Astrocyte of the spinal cord (primary cell): ENCODE measurements at places on chromosomes 3 and 15.
A peak's percentile ranks its signal among the peaks of the same experiment; 100 is the strongest.

DNA sequence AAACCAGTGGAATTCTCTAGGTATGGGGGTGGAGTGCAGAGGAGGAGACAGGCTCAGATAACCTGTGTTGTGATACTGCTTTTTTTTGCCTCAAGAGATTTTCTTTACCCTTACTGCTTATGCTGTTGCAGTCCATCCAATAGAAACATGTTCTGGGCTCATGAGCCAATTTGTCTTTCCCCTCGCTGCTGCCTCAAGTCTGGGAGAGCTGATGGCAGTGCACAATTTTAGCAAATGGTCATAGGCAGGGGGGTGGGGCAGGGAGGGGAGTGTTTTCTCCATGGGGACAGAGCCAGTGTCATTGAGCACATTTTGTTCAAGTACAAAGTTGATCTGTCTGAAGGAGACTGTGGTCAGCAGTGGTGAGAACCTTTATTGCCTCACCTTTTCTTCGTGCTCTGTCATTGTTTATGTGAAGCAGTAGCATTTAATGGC, 134.9 kb downstream of the MBNL1 start:
- no peak for DNase-seq

DNA sequence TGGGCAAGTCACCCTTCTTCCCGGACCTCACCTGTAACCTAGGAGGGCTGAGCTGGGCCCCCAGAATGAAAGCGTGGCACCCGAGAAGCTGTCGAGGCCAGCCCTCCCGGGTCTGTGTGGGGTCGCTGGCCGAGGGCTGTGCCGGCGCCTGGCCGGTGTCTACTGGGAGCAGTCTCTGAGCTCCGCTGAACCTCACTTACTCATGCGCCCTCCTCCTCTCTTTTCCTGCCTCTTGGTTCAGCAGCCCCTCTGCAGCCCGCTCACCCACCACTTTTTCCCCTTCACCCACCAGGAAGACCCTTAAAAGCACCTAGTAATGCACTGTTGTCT, 419 bp downstream of the HYKK start:
- no peak for DNase-seq

DNA sequence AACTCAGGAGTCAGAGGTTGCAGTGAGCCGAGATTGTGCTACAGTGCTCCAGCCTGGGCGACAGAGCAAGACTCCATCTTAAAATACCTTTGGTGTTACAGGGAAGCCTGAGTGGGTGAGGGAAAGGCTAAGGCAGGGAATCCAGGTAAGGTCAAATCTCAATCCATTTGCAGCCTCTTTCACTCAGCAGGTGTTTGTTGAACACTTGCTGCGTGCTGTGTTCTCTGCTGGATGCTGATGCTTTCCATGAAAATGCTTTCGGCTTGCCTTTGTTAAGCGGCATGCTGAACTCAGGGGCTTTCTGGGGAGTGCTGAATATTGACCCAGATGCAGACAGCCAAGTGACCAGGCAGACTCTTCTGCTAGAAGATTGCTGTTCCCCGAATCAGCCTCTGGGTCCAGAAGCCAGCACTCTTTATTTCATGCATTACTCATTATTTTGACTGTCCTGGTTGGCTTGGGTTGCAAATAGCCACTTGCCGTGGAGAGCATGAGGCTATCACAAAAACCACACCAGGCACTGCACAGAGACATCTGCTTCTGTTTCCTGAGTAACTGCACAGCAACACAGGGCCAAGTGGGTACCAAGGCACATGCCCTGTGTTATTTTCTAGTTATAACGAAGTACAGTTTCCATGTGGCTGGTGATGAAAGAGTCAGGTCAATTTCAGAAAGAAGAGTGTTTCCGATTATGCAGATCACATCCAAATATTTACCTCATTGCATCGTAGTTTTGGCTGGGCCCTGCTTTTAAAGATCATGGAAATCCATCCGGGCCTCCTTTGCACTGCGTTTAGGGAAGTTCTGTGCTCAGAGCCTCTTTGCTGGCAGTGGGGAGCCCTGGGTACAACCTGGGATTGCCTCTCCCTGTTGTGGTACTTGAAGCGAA, 88.6 kb downstream of the THSD4 start:
- DNase-seq = no peak

- DNase-seq = no peak
Observed at GRCh38 chr15:50009634-50010033, 109.4 kb downstream of the ATP8B4 start.

DNA sequence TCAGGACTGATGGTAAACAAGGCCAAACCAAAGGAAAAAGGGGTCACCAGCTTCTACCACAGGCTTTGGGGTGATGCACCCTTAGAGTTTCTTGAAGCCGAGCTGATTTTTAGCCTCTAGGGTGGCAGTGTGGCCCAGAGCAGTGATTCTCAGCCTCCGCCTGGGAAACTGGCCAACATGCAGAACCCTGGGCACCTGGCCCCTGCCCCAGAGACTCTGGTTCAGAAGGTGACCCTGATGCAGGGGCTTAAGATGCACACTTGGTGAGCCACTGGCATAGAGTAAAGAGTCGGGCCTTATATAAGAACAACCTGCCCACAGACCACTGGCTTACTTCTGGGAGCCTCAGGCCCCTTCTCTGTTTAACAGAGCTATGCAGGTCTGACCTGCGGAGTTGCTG, 44.5 kb downstream of the SYNM start:
- no peak for DNase-seq

DNA sequence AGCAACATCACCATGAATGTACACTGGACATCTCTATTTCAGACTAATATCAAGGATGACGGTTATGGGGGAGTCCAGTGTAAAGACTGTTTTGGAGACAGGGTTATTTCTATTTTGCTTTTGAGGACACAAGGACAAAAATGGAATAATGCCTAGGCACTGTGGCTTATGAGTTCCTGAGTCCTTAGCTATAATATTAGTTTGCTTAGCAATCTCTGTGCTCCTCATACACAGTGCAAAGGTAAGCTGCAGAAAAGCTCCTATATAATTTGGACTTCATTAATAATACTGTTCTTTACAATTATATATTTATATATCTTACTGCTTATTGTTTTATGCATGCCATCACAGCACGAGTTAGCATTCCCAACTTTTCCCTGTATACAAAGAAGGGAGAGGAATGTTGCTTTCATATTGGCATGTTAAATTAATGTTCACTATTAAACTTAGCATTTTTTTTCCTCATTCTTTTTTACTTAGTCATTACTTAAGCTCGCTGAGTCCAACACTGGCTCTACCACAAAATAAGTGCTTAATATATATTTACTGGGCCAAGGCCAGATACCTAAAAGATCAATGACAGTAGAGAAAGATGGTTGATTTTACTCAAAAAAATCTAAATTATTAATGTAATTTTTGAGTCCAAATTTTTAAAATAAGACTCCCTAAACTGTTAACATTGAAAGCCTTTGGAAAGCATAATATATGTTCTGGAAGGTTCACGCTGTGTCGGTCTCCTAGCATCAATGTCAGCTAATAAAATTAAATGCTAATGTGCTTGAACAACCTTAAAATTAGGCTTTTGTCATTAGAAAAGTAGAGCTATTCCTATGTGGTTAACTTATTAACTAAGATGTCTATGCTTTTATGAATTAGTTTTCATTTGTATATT, 13.8 kb downstream of the THBS1 start:
- DNase-seq = peak; percentile 41

DNA sequence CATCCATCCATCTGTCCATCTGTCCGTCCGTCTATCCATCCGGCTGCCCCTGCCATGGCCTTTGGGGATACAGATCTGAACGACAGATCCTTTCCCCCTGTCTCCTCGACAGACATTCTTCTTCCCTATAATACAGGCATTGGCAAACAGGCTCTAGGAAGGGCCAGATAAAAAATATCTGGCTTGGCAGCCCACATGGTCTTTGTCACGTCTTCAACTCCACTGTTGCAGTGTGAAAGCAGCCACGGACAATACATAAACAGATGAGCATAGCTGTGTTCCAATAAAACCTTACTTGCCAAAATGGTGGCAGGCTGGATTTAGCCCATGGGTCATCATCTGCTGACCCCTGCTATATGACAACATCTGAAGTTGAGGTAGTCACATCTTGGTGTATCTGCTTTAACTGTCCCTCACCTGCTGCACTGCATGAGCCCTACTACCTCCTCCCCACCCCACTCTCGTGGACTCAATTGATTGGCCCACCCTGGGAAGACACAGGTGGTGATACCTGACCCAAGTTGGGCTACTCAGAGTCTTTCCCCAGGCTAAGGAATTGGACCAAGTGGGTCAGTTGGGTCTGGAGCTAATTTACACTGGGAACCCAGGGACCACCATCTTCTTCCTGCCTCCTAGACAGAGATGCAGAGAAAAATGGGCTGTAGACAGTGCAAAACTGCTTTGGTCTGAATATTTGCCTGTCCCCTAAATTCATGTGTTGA, 128.4 kb upstream of the SMAD3 start:
- DNase-seq = no peak

DNA sequence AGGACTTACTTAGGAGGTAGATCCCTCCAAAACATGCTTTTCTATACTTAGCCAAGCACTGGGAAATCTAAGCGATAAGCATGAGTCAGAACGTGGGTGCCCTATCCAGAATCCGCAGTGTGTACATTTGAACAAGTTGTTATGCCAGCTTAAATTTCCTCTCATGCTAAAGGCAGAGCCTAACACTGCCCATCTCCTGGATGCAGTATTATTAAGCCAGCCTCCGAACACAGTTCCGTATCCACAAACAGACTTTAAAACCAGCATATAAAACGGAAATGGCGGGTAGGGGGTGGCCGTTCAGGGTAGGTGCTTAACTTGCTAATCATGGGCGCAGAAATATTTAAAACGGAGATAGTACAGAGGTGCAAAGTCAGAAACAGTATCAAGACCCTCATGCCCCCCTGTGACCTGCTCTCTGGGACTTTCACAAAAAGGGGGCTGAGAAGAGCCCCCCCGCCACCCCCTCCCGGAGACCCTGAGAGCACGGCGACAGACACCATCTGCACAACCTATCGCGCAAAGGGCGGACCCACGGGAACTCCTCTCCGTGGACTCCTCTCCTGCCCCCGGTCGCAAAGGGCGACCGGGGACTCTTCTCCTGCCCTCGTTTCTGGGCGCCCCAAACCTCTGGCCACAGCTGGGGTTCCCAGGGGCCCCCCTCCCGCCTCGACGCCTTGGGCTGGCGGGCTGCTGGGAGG, 889 bp upstream of the LRRIQ4 start:
- DNase-seq = peak; percentile 70

DNA sequence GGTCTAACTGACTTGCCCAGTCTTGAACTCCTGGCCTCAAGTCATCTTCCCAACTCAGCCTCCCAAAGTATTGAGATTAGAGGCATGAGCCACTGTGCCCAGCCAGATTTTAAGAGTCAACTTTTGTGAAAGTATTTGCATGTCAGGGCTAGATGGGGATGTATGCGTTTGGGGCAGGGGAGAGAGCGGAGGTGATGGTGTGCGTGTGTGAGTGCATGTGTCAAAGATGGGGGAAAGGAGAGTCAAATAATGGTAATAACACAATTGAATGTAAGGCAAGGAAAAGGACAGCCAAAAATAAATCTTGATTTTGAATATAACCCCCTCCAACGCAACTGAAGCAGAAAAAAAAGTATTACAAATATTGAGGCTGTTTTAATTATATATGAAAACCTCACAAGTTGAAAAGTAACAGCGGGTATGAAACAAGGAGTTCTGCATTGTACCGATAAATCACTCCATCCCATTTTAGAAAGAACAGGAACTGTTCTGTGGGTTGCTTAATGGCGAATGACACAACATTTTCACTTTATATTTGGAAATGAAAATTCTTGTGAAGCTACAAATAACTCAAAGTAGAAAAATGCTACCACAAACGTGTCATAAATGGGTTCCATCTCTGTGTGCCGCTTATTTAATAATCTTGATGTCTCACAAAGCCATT, 29.9 kb upstream of the LDHAL6B start:
- DNase-seq = no peak

DNA sequence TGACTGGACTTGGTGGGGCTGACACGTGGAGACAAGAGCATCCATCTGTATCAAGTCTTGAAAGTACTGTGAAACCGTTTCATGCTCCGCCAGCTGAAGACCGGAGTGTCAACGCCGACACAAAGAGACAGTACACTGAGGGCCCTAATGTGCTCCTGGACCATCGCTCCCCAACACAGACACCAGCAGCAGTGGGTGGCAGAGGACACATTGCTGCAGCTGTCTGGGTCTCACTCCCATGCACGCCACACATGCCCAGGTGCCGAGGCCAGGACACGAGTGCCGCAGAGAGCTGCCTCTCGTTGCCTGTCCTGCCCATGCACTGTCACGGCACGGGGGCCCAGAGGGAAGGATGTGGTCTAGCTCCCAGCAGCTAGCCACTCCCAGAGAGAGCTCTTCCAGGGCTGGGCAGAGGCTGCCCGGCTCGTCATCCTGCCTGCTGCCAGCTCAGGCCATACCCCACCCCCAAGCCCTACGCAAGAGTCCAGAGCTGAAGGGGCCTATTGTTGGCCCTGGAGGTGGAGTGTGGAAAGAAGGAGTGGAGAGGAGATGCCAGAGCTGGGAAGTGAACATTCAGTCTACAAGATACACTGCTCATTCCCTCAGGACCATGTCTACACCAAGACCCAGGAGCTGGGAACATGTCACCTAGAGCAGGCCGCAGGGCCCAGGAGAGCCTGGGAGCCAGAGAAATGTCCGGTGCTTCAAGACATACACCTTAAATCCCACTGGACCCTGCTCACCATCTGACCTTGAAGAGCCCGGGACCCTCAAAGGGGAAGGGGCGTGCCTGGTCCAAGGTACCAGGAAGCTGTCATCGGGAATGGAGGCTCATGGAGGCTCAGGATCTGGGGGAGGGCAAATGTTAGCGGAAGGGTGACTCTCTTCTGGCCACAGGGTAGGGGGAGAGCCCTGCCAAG, 7.7 kb downstream of the TNK2 start:
- peak; percentile 72 for DNase-seq

DNA sequence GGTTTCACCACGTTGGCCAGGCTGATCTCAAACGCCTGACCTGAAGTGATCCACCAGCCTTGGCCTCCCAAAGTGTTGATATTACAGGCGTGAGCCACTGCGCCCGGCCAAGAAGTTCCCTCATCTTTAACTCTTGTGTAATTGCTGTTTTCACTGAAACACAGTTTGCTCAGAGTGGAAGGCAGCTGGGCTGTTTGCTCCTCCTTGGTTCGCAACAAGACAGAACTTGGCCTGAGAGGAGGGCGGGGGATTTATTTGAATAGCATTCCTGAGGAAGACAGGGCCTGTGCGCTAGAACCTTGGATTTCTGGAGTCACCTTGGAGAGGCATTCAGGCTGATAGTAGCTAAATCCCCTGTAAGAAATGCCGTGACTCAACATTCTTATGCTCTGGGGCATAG, 226.7 kb upstream of the MCTP2 start:
- no peak for DNase-seq

DNA sequence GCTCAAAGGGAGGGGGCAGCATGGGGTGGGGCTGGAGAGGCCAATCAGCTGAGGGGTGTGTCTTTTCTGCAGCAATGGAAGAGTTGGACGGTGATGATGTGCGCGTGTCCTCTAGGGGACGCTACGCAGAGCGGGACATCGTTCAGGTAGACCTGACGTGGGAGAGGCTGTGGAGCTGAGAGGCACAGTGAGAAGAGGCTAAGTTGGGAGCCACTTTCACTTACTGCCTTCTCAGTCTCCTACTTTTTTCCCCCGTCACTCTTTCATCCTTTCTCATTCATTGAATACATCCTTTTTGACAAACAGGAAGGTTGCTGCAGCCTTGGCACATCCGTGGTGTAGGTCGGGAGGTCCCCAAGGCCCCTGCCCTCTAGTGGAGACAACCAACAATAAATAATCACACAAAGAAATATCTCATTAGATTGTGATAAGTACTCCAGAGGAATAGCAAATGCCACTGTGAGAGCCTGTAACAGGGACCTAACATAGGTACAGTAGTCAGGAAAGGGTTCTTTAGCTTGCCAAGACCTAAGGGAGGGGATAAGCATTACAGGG, 4.4 kb upstream of the BRPF1 start:
- DNase-seq = no peak

GRCh38 chr3:147458995-147459704, 50.0 kb downstream of the ZIC1 start:
- DNase-seq = no peak

GRCh38 chr3:150220041-150220440, 188.1 kb upstream of the TSC22D2 start:
- DNase-seq = no peak
